ENCODE measurements at places on chromosomes 5 and 9.

DNA sequence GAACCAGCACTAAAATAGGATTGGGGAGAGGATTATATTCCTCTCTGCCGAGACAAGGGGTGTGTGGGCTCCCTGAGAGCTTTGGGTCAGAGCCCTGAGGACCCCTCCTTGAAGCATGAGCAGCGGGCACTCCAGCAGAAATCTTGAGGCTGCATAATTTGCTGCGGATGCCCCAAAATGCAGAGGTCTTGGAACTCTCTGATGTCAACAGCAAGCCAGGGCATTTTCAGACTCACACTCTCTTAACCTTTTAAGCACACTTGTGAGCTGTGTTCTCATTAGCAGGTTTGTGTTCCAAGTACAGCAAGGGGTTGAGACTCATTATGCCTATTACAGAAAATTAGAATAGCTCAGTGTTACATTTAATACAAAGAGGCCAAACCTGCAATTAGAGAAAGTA is 513.0 kb upstream of the ADAMTS16 start:
- no peak for DNase-seq

DNA sequence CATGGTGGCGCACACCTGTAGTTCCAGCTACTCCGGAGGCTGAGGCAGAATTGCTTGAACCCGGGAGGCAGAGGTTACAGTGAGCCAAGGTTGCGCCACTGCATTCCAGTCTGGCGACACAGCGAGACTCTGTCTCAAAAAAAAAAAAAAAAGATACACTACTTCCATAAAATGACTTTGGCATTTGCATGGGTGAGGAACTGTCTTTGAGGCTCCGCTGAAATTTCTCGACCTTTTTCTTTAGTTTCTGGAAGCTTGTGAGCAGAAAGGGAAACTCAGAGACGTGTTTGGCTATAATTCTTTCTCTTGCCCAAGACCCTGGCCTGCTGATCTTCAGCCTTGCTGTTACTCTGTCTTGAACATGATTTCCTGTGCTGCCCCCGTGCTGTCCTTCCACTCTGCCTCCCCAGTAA is 37.3 kb downstream of the SPIN1 start:
- no peak for DNase-seq

DNA sequence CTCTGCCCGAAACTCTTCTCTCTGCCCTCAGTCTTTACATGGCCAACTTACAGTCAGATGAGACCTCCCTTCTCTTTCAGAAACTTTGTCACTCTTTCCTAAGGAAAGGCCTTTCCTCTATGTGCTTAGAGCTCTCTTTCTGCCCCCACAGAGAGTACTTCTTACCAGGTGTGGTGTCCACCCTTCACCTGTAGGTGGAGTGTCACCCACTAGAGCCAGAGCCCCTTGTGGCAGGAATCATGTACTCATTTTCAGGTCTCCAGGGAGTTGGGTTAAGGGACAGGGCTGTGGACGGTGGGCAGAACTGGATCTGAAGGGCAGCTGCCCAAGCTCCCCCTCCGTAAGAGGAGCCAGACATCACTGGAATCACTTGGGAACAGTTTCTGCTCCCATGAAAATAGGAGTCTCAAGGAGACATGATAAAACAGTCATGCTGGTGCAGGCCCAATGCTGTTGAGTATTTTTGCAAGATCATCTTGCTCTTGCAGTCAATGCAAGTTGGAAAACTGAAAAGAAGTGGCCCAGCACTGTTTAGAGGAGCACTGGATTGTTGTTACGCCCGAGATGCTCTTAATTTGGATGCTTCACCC is 436.7 kb downstream of the ZSWIM6 start:
- no peak for DNase-seq

- DNase-seq = no peak
Measured at GRCh38 chr5:69450116-69450515, 35.2 kb downstream of the MARVELD2 start.

- no peak for DNase-seq
Measured at GRCh38 chr9:16459421-16460148, 410.9 kb downstream of the BNC2 start.

Measured in activated gamma-delta T cell treated with Interleukin-2 at 50 U/mL for 16 hours (primary cell).